ENCODE measurements at places on chromosomes 2 and 18.

- DNase-seq, result no peak
Observed at GRCh38 chr2:37323176-37323780, 1.4 kb downstream of the PRKD3 start.

GRCh38 chr2:194616334-194616733, 1040.7 kb upstream of the SLC39A10 start:
- DNase-seq, result no peak

DNA sequence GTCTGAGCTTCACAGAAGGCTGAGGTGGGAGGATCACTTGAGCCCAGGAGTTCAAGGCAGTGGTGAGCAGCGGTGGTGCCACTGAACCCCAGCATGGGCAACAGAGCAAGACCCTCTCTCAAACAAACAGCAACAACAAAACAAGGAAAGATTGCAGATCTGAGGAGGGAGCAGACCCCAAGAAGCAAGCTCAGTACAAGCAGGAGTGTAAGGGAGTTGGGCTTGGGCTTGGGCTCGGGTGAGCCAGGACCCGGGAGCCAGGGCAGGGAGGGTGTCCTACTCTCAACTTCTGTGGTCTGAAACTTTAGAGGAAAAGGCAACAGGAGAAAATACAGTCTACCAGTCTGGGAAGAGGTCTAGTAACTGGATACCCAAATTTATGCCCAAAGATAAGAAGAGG, 92.0 kb upstream of the RAB12 start:
- no peak for DNase-seq

- no peak for DNase-seq
Observed at GRCh38 chr2:223101340-223102039, 49.5 kb downstream of the KCNE4 start.

GRCh38 chr2:12269041-12269972, 447.4 kb upstream of the TRIB2 start:
- DNase-seq, result no peak

DNA sequence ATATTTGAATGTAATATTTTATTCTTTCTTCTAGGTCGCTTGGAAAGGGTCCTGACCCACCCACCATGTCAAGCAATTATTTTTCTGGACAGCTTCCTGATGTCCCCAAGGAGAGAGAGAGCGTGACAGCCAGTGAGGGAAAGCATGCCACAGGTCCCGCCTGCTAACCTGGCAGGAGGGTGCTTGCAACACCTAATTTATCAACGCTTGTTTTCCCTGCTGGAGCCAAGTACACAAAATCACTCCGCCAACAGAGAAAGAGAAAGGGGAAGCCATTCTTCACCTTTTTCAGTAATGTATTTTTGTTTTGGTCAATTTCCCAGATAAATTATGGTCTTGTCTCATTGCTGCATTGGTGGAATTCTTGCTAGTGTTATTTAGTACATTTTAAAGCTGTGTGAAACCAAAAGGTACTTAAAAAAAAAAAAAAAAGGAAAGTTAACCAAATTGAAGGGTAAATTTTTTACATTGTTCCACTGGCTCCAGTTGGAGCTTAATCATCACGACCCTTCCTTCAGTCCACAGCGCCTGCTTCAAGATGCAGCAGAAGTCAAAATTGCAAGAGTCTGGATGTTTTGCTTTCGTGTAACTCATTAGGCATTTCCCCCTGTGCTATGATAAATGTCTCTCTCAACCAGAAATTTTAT, 88.5 kb upstream of the COPS8 start:
- DNase-seq, result no peak

GRCh38 chr2:212520340-212520739, 18.3 kb downstream of the ERBB4 start:
- DNase-seq, result no peak

DNA sequence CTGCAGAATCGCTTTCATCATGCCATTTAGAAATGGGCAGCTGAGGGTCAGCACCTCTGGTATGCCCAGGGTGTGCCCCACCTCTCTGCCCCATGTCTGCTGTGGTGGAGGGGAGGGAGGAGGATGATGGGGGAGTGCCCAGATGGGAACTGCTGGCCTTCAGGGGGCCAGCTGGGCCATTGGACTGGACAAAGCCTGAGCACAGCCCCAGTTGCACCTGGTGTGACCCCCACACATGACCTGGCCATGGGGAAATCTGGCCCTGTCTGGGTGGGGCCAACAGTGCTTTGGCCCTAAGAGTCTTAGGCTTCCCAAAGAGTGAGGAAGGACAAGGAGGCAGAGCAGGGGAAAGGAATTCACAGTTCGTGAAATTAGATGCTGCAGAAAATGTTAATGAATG, 44.1 kb downstream of the CTIF start:
- no peak for DNase-seq

- DNase-seq, result no peak
Observed at GRCh38 chr2:165793161-165793778, 777 bp downstream of the GALNT3 start.

- no peak for DNase-seq
Observed at GRCh38 chr2:121390082-121390692, 105.2 kb upstream of the TFCP2L1 start.

- DNase-seq, result no peak
Observed at GRCh38 chr2:219406861-219407230, 11.3 kb upstream of the DES start.

- no peak for DNase-seq
Observed at GRCh38 chr2:54577944-54578647, 122.0 kb downstream of the SPTBN1 start.

DNA sequence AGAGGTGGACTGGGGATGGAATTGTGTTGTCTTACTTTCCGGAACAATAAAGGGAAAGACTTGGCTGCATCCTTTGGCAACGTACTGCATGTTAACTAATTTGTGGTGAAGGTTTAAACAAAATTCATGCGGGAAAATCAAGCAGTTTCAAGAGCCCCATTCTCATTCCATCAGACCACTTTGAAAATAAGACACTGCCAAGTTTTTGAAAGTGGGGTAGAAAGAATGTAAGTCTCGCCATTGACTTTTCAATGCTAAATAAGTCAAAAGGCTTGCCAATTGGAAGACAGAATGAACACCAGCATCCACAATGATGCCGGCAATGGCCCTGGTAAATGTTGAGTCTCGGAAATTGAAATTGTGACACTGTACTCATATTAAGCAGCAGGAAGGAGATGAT, 322.0 kb downstream of the RND3 start:
- no peak for DNase-seq

DNA sequence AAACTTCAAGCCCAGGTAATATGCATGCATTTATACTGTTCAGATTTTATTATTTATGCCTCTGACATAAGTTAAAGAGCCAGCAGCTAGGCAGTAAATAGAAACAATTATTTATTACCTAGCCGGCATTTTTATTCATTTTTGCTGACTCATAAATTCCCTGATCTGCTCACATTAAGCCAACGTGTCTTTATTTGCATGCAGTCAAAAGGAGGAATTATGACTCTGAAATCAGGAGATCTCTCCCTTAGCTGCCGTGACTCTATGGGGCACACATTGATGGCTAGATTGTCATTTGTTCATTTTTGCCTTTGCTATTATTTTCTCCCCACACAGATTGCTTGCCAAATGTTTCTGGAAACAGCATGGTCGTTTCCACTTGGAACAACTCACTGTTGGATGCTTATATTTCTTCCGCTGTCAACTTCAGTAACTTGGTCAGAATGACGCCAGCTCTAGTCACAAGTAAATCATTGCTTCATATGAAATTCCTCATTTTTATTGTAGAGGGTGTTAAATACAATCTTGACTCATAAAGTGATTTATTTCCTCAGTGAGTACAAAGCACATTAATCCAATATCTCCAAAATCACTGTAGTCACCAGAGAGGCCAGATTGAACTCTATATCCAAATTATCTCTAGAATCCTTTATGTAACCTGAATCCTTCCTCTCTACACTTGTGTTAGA, 15.9 kb upstream of the ZBTB14 start:
- no peak for DNase-seq

DNA sequence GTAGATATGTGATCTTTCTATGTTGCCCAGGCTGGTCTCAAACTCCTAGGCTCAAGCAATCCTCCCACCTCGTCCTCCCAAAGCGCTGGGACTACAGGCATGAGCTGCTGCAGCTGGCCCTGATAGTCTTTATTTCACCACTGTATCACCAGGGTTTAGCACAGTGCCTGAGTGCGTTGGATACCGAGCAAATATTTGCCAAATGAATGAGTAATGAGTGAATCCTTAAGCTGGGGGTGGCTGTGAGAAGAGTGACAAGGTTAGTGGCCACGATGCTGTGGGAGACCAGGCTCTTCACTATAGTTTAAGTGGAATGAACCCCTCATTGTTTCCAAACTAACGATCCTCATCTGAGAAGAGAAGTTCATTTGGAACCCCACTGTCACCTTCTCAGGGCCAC, 60.8 kb upstream of the FAM136A start:
- DNase-seq, result no peak

GRCh38 chr2:109438146-109438545, 175.6 kb downstream of the SEPTIN10 start:
- DNase-seq, result no peak

All from NCI-H2107 (cell line).